ENCODE measurements at places on chromosomes 11 and 22. TPM values are rescaled to one million over a fixed set of nuclear protein-coding genes. Genes with fewer than 3 reads are reported as not detected.

- DNase-seq = no peak
Measured at GRCh38 chr22:38684895-38685294, 3.1 kb downstream of the TOMM22 start.

DNA sequence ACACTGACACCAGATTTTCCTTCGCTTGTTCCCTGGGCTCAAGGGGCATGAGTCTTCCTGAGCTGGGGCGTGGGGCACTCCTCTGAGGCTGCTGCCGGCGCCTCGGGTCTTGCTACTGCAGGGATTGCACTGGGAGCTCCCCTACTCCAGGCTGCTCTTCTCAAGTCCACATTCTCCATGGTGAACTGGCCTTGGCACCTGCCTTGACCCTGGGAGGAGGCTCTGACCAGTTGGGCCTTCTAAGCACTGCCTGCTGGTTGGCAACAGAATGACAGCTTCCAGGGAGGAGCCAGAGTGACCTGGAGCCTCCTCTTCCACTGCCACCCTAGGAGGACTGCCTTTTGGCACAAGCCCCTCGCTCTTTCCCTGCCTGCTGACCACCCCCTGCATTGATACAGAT, 9.5 kb downstream of the FREY1 start:
- DNase-seq = no peak

GRCh38 chr11:133945087-133945974, 11.4 kb downstream of the IGSF9B start:
- DNase-seq = no peak

GRCh38 chr11:127624306-127624856, 623.8 kb upstream of the KIRREL3 start:
- no peak for DNase-seq

GRCh38 chr11:69509846-69510390, 28.5 kb downstream of the LINC01488 start:
- no peak for DNase-seq

- no peak for DNase-seq
Measured at GRCh38 chr22:48218889-48219420, 1456.5 kb downstream of the TBC1D22A start.

GRCh38 chr11:130209128-130209932, 49.7 kb downstream of the ST14 start:
- DNase-seq = no peak

- no peak for DNase-seq
Measured at GRCh38 chr11:73810637-73811036, 23.0 kb downstream of the MRPL48 start.

DNA sequence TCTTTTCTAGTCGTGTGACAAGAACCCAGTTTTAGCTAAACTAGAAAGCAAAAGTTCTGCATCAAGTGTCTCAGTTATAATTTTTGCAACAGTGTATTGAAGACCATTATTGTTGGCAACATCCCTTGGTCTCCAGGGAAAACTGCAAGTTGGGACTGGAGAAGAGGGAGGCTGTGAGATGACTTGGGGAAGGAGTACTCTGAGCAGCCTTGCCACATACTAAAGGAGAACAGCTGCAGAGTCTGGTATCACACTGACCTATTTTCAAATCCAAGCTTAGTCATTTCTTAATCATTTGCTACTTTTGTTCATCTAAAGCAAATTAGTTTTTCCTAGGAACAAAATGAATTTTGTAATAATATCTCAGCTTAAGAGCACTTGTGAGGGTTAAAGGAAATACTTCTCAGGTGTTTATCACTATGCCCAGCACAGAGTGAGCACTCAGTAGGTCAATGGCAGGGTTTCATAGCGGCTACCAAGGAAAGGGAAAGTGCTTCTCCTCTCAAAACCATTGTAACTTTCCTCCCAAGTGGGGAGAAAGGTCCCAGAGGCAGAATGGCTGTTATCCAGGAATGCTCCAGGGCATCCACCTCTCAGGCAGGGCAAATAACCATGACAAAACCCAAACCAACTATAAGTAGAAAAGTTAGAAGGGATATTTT, 247.1 kb downstream of the C11orf87 start:
- DNase-seq = no peak

GRCh38 chr11:88569342-88569741, 231.8 kb upstream of the CTSC start:
- DNase-seq = no peak

GRCh38 chr22:38570779-38571364, 889 bp upstream of the DMC1 start:
- no peak for DNase-seq

DNA sequence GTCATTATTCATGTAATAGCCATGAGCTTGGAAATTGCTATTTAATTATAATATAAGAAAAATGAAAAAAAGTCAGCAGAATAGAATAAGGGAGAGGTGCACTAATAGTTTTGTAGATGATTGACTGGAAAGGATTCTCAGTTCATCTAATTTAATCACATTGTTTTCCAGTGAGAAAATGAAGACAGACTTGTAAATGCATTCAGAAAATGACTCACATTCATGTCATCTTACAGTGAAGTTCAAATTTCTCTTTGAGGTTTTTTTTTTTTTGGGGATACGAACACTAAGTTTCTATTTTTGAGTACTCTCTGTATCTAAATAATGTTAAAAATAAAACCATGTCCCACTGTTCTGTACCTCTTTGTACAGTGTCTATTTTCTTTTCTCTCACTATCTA, 18.5 kb upstream of the OR4A16 start:
- no peak for DNase-seq

DNA sequence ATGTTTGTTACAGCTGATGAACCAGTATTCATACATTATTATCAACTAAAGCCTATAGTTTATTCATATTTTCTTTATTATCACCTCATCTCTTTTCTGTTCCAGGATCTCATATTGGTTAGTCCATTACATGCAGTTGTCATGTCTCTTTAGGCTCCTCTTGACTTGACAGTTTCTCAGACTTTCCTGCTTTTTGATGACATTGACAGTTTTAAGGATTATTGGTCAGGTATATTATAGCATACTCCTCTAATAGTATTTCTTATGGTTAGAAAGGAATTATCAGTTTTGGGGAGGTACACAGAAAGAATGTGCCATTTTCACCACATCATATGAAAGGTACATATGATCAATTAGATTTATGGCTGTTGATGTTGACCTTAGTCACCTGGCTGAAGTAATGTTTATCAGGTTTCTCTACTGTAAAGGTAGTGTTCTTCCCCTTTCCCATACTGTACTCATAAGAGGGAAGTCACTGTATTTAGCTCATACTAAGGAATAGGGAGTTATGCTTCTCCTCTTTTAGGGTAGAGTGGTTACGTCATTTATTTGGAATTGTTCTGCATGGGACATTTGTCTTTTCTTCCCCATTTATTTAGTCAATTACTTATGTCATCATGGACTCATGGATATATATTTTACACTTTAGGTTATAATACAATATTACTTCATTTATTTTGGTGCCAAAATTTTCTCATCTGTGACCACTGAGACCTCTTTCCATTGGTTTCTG, 9.4 kb upstream of the ANO3 start:
- no peak for DNase-seq

DNA sequence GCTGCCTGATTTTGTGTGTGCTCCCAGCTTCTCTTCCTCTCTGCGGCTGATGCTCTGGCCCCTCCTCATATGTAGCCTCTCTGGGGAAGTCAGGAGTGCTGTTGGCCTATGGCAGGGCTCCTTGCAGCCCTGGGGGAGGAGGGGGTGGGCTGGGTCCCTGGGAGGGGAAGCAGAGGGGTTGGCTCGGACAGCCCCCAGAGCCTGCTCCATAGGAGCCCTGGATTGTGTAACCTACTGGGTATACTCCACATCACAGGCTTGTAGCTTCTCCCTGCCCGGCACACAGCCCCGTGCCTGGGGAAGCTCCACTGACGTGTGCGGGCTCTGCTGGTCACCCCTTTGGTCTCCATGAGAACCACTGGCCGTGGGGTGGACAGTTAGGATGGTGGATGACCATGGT, 113.8 kb downstream of the ST3GAL4 start:
- no peak for DNase-seq

GRCh38 chr11:100612766-100613165, 74.3 kb upstream of the ARHGAP42 start:
- no peak for DNase-seq

DNA sequence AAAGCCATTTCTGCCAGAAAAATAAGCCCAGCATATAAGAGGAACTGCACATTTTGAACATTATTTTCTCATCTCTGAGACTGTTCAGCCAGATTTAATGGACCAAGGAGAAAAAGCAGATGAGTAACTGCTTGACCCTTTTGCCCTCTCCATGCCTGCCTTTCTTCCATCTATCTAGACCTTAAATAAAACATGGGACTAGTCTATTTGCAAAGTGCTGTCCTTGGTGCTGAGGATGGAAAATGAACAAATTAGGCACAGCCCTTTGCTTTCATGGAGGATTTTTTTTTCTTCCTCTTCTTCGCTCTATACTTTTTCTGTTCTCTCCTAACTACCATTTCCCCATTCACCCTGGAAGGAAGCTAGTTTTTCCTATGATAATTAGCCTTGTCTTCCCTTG, 361.3 kb downstream of the GRM5 start:
- no peak for DNase-seq

- DNase-seq = no peak
Measured at GRCh38 chr11:77151804-77152509, 23.9 kb downstream of the MYO7A start.

DNA sequence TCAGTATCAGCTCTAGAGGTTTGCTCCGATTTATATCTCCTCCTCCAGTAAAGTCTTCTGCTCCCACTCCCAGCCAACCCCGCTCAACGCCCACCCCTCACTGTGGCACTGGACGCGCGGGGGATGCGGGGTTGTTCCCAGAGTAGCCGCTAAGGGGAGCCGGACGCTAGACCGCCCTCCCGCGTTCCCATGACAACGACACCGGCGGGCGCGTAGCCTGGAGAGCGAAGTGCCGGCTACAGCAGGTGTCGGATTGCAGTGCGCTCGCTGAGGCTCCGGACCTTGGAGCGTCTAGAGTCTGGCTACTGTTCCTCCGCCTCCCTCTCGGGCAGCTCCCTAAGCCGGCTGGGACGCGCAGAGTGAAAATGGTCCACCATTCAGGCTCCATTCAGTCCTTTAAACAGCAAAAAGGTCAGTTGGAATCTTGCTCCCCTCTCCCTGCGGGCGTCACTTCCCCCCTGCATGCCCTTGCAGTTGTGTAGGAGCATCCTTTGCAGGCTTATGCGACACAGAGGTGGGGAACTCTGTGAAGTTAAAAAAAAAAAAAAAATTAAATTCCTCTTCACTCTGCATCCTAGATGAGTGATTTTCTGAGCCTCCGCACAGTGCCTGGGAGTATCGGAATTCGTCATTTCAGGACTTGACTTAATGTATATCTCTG, at the start of gene ANO3:
Gene ANO3 (plus strand): TSS at position 220 of the 661 bp plus-strand sequence. CDS start 146 bp downstream, at position 366.
- peak; percentile 67 for DNase-seq

GRCh38 chr22:30235687-30236170, 10.8 kb downstream of the LIF start:
- no peak for DNase-seq

GRCh38 chr22:50633771-50634170, 5.8 kb upstream of the ARSA start:
- DNase-seq = no peak

- no peak for DNase-seq
Measured at GRCh38 chr11:106875013-106875412, 143.3 kb downstream of the GUCY1A2 start.

GRCh38 chr11:66851239-66851596, 5.6 kb upstream of the LRFN4 start:
- DNase-seq = no peak

DNA sequence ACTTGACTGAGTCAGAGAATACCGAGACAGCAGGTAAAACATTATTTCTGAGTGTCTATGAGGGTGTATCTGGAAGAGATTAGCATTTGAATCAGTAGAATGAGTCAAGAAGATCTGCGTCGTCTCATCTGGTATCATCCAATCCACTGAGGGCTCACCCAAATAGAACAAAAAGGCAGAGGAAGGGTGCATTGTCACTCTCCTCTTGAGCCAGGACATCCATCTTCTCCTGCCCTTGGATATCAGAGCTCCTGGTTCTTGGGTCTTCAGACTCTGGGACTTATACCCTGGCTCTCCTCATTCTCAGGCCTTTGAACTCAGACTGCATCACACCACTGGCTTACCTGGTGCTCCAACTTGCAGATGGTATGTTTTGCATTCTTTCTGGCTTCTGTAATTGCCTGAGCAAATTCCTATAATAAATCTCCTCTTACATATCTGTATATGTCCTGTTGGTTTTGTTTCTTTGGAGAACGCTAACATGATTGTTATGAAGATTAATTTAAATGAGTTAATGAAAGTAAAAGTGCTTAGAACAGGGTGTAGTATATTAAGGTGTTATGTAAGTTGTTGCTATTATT, 49.3 kb downstream of the ME3 start:
- no peak for DNase-seq

DNA sequence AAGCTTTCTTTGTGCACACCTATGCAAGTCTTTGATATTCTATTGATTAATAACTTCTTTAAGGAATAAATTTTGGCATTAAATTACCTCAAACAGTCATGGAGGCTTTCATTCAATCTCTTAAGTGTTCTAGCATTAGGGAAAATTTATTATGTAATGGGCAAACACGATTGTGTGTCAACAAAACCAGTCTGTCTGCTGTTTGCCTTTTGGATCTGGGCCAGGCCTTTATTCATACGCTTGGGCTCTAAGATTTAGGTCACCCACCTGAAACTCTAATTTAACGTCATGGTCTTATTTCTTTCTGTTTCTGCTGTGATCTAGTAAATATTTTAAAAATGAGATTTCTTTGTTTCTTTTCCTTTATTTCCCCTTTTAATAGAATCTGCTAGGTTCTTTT, 1270.6 kb downstream of the LRRC4C start:
- DNase-seq = peak; percentile 12

The PRR5 gene
- 14.2 TPM for polyA plus RNA-seq

The TUB gene
- 4.8 TPM for polyA plus RNA-seq

The CTR9 gene
- 6.1 TPM for polyA plus RNA-seq

The RAB38 gene
- polyA plus RNA-seq = 0.30 TPM

The OR51B2 gene
- polyA plus RNA-seq = not detected

The OR52B4 gene
- not detected for polyA plus RNA-seq

The PRODH gene
- polyA plus RNA-seq = 0.76 TPM

The LAYN gene
- polyA plus RNA-seq = 0.29 TPM

The MS4A15 gene
- polyA plus RNA-seq = not detected

The SLC25A45 gene
- polyA plus RNA-seq = 1.2 TPM

The DLG2 gene
- polyA plus RNA-seq = 0.34 TPM

The KRTAP5-9 gene
- 0.42 TPM for polyA plus RNA-seq

The ZP1 gene
- polyA plus RNA-seq = 0.16 TPM

The MEI1 gene
- polyA plus RNA-seq = 2.7 TPM

The ZFPL1 gene
- polyA plus RNA-seq = 49.7 TPM
